Type B pancreatic cell (in vitro differentiated cells): ENCODE measurements at places on chromosomes 11 and 22. TPM values are rescaled to one million over a fixed set of nuclear protein-coding genes. Genes with fewer than 3 reads are reported as not detected.

DNA sequence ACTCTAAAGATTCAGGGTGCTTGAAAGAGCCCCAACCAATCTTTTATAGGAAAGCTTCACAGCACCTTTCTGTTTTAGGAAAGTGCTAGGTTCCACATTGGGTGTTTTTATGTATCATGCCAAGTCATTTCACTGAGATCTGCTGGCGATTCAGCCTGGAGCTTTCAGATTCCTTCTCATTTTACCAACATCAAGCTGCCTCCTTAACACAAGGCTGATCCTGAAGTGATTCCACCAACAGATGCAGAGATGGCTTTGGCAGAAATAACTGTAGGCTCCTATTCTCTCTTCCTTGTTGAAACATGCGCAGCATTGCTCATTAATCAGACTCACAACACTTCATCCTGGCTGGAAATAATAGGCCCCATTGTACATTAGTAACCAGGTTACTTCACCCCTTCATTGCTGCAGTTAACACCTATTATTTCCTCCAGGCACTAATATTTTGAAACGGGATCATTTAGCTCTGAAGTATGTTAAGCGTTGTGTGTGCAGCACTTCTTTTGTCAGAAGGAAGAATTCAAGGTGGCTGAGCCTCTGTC lies 89.0 kb downstream of the OPCML start:
- no peak overlapping the region for H3K27ac ChIP-seq
- DNase-seq, result no peak
- H3K27me3 ChIP-seq, result peaks cover 5% of the 10 kb centered on the region
- H3K4me3 ChIP-seq, result no peak overlapping the region

DNA sequence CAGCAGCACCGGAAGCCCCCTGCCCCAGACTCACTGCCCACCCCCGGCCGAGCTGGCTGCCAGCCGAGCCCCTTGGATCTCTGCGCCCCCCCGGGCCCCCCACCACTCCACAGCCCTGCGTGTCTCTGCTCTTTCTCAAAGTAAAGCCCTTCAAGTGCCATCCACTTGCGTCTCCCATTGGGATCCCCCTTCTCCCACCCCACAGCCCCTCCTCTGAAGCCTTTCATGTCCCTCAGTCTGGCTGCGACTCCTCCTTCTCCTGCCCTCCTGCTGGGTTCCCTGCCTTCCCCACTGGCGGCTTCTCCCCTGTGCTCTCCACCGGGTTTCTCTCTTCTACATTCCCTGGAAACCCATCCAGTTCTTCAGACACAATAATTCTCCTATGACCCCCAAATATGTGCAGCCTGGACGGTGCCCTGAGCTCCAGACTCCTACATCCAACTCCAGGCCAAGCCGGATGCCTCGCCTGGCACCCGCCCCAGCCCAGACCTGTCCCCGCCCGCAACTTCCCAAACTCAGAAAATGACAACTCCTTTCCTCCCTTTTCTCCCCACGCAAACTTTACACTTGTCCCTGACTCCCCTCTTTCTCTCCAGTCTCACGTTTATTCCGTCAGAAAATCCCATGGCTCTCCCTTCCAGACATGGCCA lies 108.9 kb downstream of the WNT7B start:
- peaks cover 4% of the 10 kb centered on the region for H3K36me3 ChIP-seq
- peaks cover 24% of the 10 kb centered on the region for H3K4me1 ChIP-seq
- peaks cover 51% of the 10 kb centered on the region for H3K27me3 ChIP-seq
- H3K4me3 ChIP-seq, result peak overlapping the region; percentile 80
- DNase-seq, result no peak
- H3K27ac ChIP-seq, result no peak overlapping the region

DNA sequence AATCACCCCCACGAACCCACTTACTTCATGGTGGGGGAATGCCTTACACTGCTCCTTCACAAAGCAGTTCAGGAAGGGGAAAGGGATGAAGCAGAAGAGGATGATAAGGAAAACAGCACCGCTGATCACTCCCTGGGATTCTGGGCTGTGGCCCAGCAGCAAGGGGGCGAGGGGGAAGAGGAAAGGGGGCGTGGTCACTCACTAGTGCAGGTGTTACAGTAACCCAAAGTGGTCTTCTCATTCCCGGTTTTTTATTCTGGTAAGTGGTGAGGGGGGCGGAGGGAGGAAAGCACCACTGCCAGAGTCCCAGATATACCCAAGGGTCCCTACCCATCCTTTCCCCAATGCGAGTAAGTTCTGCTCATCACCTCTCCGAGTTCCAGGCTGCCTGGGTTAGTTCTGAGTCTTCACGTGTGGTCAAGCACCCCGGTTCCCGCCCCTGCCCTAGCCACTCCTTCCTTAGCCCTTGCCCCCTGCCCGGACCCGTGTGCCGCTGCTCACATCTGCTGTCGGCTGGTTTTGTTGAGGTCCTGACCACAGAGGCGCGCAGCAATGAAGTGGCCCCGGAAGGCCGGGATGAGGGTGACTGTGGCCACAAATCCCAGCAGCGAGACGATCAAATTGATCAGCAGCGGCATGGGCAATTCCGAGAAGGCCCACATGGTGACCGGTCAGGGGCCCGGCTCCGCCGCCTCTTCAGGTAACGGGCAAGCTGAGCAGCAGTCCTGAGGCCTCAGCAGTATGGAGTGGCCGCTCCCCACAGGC lies 477 bp downstream of the DPAGT1 start:
- H3K36me3 ChIP-seq, result peaks cover 17% of the 10 kb centered on the region
- no peaks in the 10 kb centered on the region for H3K27me3 ChIP-seq
- H3K4me3 ChIP-seq, result peak overlapping the region; percentile 92
- peak overlapping the region; percentile 99 for H3K27ac ChIP-seq
- no peak for DNase-seq

DNA sequence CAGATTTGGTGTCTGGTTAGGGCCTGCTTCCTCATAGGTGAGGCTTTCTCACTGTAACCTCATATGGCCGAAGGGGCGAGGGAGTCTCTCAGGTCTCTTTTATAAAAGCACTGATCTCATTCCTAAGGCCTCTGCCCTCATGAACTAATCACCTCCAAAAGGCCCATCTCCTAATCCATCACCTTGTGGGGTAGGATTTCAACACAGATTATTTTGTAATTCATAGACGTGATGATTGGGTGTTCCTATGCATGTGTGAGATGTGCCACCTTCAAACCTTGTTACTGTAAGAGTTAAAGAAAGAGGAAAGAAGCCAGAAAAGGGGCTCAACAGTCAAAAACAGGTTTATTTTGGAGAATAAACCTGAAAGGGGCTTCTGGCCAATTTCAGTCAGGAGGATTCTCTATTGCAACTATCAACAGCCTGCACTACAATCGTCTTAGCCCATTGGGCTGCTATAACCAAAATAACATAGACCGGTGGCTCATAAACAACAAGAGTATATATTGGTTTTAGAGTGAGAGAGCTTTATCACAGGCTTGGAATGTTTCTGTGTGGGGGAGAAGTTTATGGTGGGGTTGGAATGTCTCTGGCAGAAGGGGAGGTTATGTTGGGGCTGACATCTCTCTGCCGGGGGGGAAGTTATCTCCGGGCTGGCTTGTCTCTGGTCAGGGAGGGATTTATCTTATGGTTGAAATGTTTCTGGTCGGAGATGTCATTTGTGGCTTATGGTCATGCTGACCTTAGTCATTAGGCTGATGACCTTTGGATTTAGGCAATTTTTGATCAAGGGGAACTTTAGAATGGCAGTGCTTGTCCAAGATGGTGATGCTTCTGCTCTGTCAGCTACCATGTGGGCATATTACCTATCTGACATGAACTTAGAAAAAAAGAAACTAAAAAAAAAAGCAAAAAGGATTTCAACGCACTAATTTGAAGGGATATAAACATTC lies 35.1 kb downstream of the CSF2RB start:
- no peaks in the 10 kb centered on the region for H3K36me3 ChIP-seq
- no peaks in the 10 kb centered on the region for H3K4me1 ChIP-seq
- H3K4me3 ChIP-seq, result no peak overlapping the region
- no peak for DNase-seq
- peaks cover 51% of the 10 kb centered on the region for H3K27me3 ChIP-seq

Gene PGGHG
- total RNA-seq, result 12.6 and 32.5 TPM in 2 replicates

Gene BEST1
- 0.14 and 0.31 TPM in 2 replicates for total RNA-seq

Gene CEP126
- total RNA-seq, result 2.1 and 5.8 TPM in 2 replicates

Gene FJX1
- total RNA-seq, result 7.8 and 38.8 TPM in 2 replicates

Gene OR10A2
- not detected in 2 replicates for total RNA-seq
